SJCRH30 (cell line): ENCODE measurements at places on chromosomes 13 and 19.

DNA sequence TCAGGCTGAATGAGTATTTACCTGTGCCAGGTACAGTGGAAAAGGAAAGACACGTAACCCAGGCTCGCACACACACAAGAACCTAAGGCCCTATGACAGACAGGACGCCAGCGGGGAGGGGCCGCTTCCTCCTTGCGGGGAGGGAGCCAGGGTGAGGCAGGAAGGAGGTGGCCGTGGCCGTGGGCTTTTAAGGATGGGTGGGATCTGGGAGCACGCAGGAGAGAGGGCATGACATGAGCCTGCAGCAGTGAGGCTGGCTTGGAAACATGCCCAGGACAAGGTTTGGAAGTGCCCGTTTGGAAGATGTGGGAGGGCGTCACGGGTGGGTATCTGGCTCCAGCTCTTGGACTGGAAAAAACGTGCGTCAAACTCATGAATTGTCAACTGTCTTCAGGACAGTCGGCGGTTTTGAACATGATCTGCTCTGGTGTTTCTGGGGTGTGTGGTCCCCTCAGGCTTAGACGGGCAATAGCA is 20.1 kb downstream of the SH3GL1 start:
- no peak for DNase-seq

DNA sequence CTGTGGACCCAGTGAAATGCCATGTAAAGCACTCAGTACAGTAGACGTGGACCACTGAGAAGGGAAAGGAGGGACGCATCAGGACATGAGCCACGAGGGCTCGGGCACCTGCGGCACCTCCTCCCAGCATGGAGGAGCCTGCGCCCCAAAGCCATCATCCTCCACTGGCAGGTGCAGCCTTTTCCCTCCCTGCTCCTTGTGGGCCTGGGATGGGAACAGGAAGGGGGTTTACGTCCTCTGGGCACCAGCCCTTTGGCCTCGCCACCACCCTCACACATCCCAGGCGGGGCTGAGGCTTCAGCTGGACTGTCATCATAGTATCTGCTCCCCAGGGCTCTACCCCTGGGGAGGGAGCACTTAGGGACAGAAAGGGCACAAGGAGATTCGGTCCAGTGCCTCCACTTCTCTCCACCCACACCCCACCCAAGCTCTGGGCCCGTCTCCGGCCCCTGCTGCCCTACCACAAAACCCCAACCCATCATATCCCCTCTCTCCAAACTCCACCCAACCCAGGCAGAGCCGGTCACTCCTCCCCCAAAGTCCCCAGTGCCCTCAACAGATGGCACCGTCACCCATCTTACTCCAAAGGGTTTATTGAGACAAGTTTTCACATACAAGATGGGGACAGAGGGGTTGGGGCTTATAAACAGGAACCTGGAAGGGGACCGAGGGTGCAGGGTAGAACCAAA is 2.2 kb upstream of the PRKD2 start:
- no peak for DNase-seq

- DNase-seq = peak; percentile 55
Measured at GRCh38 chr19:47122359-47123335, 8.0 kb upstream of the SAE1 start.

GRCh38 chr19:6392221-6393073 is 517 bp downstream of the GTF2F1 start:
- DNase-seq = no peak

DNA sequence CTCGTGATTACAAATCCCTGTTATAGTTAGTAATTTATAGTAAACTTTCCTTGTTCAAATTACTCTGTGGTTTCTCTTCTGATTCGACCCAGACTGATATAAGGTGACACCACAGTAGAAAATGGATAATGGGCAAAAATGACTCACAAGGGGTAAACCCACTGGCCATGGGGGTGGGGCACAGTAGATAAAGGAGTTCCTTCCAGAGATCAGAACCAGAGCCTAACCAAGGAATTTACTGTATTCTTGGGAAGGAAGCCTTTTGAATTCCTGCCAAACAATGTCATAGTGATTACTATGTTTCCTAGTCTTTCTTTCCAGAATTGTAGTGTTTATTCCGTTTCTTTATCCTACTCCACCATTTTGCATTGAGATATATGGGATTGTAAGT is 21.9 kb downstream of the MIR17HG start:
- DNase-seq = no peak

DNA sequence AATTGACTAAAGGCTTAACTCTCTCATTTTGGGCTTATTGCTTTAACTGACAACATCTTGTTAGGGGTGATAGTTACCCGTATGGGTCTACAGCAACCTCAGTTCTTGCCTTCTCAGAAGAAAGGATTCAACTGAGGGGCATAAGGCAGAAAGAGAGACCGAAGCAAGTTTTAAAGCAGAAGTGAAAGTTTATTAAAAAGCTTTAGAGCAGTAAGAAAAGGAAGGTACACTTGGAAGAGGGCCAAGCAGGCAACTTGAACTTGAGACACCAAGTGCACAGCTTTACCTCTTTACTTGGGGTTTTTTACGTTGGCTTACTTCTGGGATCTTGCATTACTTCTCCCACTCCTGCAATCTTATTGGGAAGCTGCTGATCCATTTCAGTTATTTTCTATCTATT is 246.9 kb upstream of the PRR20A start:
- DNase-seq = no peak

DNA sequence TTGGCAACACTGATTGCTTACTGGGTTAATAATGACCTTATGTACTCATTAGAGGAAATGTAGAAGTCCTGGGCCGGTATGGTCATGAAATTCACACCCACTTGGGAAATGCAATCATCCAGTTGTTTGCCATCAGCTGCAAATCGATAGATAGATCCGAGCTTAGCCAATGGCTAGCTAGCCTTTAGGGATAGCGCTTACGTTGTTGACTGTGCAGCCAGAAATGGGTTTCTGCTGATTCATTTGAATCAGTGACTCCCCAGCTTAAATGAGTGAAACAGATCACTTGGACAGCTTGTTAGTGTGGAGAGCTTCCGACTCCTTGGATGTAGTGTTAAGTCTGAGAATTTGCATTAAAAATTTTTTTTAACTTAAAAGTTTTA is 11.8 kb downstream of the IL17D start:
- DNase-seq = no peak

DNA sequence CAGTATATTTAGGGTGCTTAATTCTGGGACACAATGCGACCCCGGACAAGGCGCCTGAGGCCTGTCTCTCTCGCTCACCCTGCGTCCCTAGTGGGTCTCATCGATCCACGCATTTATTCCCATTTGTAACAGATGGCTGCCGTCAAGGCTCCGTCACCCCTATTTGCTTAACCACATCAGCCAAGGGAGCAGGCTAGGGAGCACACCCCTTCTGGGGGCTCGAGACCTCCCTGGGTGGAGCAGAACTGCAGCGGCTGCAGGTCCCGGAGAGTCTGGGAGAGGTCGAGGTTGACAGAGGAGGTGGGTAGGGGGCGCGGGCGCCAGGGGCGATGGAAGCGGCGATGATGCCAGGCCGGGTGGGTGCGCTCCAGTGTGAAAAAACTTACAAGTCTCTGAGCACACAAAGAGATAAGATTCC is 507 bp downstream of the ALG5 start:
- peak; percentile 52 for DNase-seq

GRCh38 chr19:30345686-30346085 is 26.5 kb upstream of the ZNF536 start:
- DNase-seq = no peak

GRCh38 chr13:26327940-26328725 is 74.2 kb downstream of the CDK8 start:
- no peak for DNase-seq

GRCh38 chr19:5563935-5564612 is 3.7 kb downstream of the TINCR start:
- no peak for DNase-seq

GRCh38 chr13:98622931-98623331 is 46.0 kb upstream of the STK24 start:
- DNase-seq = peak; percentile 53

DNA sequence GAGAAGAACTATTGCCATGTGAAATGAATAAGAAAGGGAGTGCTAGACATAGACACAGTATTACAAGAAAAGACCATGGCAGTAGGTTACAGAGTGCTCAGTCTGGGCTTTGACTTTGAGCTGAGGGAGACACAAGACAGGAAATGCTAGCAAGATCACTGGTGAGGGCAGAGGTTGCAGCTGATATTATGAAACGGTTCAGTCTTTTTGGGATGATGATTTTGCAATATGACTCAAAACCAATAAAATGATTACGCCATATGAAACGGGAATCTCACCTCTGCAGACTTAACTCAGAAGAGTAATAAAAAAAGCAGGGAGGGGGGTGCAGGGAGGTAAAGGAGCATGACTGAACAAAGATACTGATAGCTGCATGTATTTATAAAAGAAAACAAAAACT is 123.1 kb downstream of the RBM26 start:
- no peak for DNase-seq

DNA sequence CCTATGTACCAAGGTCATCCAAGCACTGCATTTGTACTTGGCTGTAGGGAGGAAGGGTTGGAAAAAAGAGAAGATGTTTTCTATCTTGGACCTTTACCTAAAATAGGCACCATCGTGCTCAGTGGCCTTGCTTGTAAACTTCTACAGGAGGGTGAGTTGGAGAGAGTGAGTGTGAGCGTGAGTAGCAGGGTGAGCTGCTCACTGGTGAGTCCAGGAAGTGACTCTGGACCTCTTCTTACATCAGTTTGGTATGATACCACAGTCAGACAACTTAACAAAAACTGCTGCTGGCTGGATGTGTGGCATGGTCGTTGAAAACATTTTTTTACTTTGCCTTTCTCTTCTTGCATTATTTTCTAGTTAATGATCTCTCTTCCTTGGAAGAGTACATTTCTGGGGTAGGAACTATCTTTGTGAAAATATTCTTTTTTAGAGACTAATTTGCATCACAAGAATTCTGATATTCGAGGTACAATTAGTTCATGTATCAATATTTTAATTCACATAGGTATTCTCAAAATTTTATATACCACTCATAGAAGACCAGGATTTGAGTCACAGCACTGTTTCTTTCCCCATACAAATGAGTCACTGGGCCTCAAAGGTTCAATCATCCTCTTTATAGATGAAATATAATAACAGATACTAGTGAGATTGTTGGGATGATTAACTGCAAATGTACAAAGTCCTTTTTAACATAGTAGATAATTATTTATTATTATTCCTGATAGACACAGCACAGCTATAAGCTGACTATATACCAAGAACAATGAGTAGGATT is 651 bp downstream of the SERPINE3 start:
- DNase-seq = no peak

- peak; percentile 29 for DNase-seq
Measured at GRCh38 chr13:41352935-41353840, 42.1 kb downstream of the NAA16 start.

- no peak for DNase-seq
Measured at GRCh38 chr19:46648060-46648960, 12.3 kb upstream of the GNG8 start.

- DNase-seq = no peak
Measured at GRCh38 chr19:16463341-16463990, 8.3 kb downstream of the EPS15L1 start.
